ENCODE measurements at places on chromosomes 2 and 18.

DNA sequence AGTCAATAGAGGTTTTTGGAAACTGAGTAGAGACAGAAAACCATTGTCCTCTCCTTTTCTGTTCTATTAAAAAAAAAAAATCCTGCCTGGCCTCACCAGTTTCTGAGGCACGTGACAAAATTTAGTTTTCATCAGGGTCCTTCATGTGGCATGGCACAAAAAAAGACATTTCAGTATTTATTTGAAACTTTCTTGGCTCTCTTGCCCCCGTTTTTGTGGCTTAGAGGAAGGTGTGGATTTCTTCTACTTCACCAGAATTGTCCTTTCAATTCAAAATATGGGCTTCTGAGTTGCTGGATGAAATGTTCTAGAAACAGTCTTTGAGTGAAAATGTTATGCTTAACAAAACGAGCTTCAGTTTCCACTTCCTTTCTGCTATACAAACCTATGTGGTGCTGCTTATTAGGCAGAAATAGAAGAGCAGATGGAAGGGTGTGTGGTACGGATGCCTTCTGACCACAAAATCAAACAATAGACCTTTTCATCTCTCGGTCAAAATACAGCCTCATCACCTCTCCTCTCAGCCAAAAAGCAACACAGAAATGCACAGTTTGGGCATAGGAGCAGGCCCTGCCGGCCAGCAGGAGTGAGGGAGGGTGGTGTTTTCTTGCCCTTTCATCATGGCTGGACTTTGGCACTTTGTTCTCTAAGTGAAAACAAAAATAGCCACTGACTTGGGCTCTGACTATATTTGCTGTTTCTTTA, 89.2 kb downstream of the SH3RF3 start:
- no peak for DNase-seq

GRCh38 chr2:83067947-83068346, 1391.1 kb downstream of the SUCLG1 start:
- DNase-seq = no peak

GRCh38 chr18:499776-500631, 497 bp downstream of the COLEC12 start:
- DNase-seq = no peak

GRCh38 chr2:234415706-234416105, 81.2 kb downstream of the ARL4C start:
- no peak for DNase-seq

DNA sequence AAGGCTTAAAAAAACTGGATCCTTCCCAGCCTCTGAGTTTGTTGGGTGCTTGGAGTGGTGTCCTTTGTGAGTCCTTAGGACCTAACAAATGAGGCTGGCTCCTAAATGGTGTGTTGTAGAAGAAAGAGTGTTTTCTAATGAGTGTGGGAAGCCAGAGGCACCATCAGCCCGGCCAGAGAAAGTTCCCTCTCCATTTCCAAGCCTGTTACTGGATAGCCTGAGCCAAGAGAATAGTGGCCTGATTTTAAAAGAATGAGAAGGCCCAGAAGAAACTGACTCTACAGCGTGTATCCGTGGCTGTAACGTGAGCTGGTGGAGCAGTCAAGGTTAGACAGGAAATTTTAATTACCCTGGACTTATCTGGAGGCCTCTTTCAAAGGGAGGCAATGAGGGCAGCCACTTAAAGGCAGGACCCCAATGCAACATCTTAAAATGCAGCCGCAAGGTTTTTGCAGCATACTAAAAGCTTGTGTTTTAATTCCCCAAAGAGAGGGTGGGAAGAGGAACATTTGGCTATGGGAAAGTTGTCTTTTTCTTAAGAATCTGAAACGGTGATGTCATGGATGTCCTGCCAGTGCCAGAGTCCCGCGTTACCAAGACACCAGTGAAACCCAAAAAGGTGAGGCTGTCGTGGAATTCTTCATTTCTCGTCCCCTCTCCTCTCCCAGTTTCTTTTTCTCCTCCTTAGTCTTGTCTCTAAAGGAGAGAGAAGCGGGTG, 4.6 kb downstream of the EFHD1 start:
- DNase-seq = no peak

DNA sequence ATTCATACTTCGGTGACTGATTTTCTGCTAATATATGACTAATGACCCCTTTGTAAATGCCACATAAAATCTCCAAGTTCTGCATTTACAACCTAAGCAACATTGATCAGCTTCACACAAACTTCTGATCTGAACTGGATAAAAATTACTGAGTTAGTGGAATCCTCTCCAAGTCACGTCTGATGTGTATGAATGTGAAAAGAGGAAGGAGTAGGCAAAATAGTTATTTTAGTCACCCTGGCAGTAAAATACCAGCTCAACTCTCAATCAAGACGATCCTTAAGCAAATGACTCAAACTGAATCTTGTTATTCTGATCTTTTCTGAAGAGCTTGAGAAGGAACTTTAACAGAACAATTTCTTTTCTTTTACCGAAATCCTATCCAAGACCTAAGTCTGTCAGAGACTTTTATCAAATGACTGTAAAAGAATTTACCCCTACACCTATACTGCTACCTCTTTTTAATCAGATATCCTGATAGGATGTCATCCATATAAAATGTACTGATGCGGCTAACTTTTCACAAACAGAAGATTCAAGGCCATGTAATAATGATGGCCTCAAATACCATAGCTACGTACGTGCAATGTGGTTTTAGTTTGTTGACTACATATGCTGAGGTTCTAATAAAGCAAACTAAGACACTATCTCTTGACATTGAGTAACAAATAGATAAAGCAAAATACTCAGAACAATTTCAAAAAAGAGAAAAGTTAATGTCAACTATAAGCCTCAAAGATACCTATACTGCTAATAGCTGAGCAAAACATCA, 23.7 kb downstream of the CUL3 start:
- no peak for DNase-seq

DNA sequence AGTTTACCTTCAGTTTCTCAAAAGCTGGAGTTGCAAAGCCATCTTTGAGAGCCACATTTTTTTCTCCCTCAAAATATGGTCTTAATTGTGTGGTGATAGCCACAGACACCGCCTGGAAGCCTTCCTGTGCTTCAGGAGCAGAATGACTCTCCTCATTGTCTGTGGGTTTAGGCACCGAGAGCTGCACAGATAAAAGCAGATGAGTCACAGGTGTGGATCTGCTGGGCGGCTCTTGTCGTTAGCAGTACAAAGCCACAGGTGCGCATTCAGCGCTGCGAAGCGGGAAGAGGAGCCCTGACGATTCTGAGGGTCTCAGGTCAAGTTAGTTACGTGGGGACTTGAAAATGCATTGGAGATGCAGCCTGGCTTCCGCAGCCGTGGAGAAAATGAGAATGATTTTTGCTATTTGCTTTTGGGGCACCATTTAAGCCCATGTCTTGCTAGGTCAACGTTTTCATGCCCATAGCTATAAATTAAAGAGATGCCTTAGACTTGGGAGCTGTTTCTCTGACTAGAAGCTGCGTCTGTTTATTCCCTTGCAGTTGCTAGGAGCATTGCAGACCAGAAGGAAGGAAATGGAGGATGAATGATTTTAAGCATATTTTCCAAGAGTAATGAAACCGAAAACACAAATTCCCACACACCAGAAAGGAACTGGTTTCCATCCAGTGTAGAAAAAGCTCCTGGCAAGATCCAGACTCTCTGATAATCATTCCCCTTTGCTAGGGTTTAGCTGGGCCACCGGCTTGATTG, 51.5 kb downstream of the KLHL29 start:
- DNase-seq = no peak

GRCh38 chr2:68237976-68238580, 14.3 kb downstream of the PPP3R1 start:
- DNase-seq = no peak

DNA sequence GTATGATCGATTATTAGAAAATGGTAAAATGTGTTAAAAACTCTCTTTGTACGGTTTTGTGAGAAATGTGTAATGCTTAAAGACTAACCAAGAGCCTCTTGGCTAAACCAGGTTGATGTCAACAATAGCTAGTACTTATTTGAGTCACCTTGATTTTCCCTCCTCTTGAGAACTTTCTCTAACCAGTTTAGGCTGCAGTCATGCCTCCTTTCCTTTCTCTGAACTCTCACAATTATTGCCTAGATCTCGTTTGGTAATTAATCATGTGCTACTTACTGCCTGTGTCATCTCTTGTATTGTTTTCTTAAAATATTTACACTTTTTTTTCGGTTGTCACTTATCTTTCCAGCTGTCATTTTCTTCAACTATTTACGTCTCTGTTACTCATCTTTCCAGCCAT, 1.1 kb upstream of the EPC2 start:
- DNase-seq = no peak

GRCh38 chr2:196660244-196660643, 20.7 kb downstream of the CCDC150 start:
- no peak for DNase-seq

GRCh38 chr2:170690640-170691039, 24.5 kb upstream of the SP5 start:
- no peak for DNase-seq

DNA sequence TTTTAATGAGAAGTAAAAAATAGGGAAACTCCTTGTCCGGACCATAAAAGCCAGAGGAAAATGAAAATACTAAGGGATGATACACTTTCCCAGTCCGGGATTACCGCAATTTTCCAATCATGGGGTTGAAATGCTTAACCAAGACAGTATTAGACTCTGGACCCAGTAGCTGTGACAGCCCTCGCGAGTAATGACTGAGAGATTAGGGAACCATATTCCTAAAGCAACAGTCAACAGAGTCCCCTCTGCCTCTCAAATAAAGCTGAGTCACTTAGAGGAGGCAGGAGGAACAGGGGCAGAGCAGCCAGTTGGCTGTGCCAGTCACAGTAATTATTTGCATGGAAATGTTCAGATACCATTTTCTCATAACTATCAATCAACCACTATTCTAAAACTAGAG, 34.8 kb downstream of the GPATCH11 start:
- no peak for DNase-seq

DNA sequence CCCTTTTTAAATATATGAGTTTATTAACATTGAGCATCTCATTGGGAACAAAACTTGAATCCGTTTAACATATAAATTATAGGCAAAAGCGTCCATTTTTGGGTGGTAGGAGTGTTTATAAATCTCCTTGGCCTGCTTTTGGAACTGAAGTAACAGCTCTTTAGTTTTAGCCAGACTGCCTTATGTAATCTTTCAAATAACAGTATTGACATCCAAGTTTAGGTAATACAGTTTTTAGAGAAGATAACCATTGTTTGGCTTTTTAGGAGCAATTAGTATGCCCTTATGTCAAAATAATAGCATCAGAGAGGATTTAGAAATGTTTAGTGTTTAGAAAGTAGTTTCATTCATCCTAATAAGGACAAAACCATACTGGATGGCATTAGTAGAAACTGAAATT, 361.9 kb downstream of the ARHGAP15 start:
- DNase-seq = no peak

GRCh38 chr2:202749477-202749876, 114.7 kb downstream of the FAM117B start:
- no peak for DNase-seq

- no peak for DNase-seq
These were observed 157.1 kb downstream of the BCL2 start for GRCh38 chr18:63162271-63163014.

GRCh38 chr2:42769583-42770287, 5.8 kb upstream of the OXER1 start:
- DNase-seq = no peak

GRCh38 chr18:51867767-51868166, 472.2 kb upstream of the DCC start:
- DNase-seq = no peak

DNA sequence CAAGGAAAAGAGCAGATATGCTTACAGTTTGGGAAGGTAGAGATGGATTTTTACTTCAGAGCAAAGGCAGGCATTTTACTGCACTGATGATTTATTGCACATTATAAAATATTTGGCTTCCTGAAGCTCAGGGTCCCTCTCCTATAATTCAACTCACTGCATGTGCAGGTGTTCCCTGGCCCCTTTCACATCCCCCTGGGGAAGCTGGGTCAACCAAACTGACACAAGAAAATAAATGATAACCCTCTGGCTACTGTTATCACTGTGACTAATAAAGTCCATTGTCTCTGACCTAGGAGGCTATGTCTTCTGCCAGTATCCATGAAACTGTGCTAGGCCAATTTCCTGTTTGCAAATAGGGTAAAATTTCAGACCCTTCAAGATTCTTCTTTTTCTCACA, 163.1 kb downstream of the ARL6IP6 start:
- no peak for DNase-seq

DNA sequence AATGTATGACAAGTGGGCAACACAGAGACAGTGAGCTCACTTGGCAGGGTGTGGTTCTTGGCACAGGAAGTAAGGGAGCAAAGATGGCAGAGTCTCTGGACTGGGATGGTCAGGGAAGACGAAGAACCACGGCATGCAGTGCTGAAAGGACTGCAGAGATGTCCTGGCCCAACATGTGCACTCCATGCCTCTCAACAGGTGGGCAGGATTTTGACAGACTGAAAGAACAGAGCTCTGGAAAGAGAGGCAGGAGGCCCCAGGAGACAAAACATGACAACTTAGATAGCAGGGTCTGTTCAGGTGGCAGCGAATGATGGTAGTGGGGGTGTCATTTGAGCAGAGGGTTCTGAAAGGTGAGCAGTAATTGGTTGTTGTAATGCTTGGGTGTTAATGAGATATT, 180.3 kb downstream of the FHOD3 start:
- no peak for DNase-seq

- no peak for DNase-seq
These were observed 5.3 kb upstream of the NPPC start for GRCh38 chr2:231931481-231931915.

DNA sequence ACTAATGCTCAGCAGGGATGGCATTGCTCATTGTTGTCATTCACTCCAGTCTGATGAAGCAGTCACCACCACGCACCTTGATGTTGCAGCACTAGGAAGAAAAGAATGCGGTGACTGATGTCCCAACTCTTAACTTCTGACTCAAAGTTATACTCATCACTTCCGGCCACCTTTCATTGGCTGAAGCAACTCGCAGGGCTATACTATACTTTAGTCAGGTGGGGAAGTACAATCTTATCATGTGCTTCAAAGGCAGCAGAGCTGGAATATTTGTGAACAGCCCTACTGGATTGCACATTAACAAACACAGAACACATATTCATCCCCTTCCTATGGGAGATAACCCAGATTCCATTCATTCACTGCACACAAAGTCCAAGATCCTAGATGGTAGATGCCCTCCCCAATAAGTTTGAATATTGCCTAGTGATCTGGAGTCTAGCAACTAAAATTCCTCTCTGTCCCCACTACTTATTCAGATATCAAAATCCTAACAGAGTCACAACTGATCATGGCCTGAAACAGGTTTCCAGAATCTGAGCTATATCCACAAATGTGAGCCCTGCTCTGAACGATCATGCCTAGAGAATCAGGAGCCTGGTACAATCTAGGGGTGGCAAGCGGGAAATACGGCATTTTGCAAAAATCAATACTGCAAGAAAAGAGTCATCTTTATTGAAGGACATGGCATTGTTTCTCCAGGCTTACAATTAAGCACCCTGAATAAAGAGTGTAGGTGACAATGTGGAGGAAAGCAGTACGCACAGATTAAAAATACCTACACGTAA, 3.4 kb upstream of the SPATS2L start:
- DNase-seq = peak; percentile 71

GRCh38 chr2:149826471-149827125, 239.0 kb upstream of the MMADHC start:
- peak; percentile 2 for DNase-seq
